ENCODE measurements at places on chromosomes 16 and 17. TPM values are rescaled to one million over a fixed set of nuclear protein-coding genes. Genes with fewer than 3 reads are reported as not detected.

Gene UMOD
- not detected for total RNA-seq

Gene CACNG1
- not detected for total RNA-seq

Gene USP7
- 49.3 TPM for total RNA-seq

Gene MPV17L
- total RNA-seq = 0.66 TPM

Gene TP53TG3F
- total RNA-seq = not detected

Gene WFIKKN2
- total RNA-seq = under 0.01 TPM

Gene TVP23A
- 0.26 TPM for total RNA-seq

Gene USP43
- total RNA-seq = under 0.01 TPM

Gene SERPINF2
- total RNA-seq = under 0.01 TPM

Gene CARD14
- 0.17 TPM for total RNA-seq

Gene SLC12A3
- not detected for total RNA-seq

Gene PSMC3IP
- 2.3 TPM for total RNA-seq

Gene C1QTNF8
- total RNA-seq = not detected

Gene SNX20
- total RNA-seq = not detected

Gene C1QTNF1
- total RNA-seq = 45.2 TPM

Gene ARHGAP23
- 18.2 TPM for total RNA-seq

DNA sequence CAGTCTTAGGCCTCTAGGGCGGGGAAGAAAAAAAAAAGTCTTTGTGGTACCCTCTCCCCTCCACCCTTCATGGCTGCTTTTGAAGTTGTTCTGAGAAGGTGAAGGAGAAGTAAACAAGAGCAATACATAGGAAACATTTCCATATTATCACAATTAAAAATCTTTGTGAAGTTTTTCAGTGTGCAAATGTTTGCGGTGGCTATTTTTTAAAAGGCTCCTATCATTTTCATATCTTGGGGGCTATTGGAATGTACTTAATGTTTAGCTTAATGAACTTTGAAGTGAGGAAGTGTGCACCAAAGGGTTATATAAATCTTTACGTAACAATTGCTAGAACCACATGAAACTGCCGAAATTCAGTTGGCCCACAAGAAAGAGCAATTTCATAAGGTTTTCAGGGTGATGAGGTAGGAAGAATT lies 7.6 kb downstream of the NOL11 start:
- no peak for DNase-seq

- no peak for DNase-seq
These were observed 2.8 kb downstream of the RECQL5 start for GRCh38 chr17:75664099-75664549.

GRCh38 chr16:46894036-46894672 lies 10.0 kb downstream of the GPT2 start:
- DNase-seq = peak; percentile 42

GRCh38 chr17:57945996-57946797 lies 9.0 kb downstream of the CUEDC1 start:
- DNase-seq = peak; percentile 70

- DNase-seq = no peak
These were observed 883 bp upstream of the TAF15 start for GRCh38 chr17:35808240-35808961.

GRCh38 chr16:11583166-11583565 lies 3.6 kb downstream of the LITAF start:
- peak; percentile 95 for DNase-seq

- DNase-seq = no peak
These were observed 22.8 kb downstream of the ZNF423 start for GRCh38 chr16:49833085-49833484.

DNA sequence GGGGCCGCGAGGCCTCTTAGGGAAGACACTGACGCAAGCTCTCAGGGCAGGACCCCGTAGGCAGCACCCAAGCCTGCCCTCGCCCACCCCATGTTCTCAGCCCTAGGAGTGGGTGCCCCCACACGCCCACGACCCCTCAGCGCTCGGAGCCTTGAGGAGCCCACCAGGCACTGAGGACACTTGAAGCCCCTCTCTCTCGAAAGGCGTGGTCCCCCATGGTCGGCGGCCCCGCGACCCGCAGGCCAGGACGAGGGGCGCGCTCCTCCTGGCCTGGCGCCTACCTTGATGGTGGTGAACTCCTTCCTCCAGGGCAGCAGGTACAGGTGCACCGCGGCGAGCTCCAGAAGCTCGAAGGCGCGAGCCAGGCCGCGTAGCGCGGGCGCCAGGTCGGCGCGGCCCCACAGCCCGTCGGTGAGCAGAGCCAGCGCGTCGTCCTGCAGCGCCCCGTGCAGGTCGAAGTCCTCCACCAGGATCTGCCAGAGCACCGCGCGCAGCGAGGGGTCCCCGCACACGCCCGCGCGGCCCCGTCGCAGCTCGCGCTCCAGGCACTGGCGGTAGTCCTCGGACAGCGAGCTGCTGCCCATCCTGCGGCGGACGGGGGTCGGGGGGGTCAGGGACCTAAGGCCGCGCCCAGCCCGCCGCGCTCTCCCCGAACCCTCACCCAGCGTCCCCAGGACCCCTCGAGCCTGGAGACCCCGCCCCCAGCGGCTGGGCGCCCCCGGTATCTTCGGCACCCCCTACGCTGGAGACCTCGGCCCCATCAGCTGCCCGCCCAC lies 668 bp downstream of the SPATA2L start:
- DNase-seq = peak; percentile 41

- peak; percentile 89 for DNase-seq
These were observed 9.9 kb downstream of the TBX2 start for GRCh38 chr17:61409301-61410112.

DNA sequence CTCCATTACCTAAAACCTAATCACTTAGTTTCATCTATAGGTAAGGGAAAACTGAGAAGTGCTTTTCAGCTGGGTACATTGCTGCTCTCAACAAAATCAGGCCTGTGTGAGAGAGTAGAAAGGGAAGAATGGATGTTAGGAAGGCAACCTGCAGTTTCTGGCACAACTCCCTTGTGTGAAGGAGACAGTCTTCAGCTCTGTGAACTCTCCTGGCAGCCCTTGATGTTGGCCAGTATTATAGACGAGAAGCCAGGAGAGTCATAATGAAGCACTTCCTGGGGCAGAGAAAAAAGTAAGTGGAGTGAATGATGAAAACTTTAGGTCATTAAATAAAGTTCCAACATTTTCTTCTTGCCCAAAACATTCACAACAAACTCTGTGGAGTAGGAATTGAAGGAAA lies 260.1 kb downstream of the IRX3 start:
- no peak for DNase-seq

GRCh38 chr17:45973099-45973780 lies 25.8 kb upstream of the STH start:
- no peak for DNase-seq

DNA sequence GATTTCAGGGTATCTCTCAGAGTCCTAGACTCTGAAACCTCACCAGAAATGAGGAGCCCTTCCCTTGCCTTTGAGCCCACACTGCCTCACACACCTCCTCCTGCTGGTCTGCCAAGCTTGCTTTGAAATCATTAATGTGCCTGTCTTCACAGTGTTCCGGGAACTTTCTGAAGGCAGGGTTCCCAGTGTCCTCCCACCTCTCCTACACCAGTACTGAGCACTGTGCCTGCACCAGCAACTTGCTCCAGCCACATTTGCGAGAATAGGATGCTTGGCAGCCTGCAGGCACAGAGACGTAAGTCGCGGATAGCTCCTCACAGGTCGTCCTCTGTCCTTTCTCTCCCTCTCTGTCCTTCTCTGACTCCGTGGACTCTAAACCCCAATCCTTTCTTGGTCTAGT lies 408.4 kb upstream of the EEF2KMT start:
- no peak for DNase-seq

DNA sequence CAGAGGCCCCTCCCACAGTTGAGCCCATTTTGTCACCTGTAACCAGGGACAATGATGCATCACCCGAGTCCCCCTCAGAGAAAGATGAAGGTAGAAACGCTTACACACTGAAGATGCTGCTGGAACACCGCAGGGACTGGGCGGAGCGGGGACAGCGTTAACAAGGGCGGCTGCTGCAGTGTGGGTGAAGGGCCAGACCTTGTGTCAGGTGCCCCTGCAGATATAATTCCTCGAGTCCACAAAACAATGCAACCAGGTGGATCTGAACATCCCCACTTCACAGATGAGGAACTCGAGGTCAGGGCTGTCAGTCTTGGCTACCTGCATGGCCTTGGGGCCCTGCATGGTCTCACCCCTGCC lies 6.3 kb upstream of the MAPK7 start:
- no peak for DNase-seq

DNA sequence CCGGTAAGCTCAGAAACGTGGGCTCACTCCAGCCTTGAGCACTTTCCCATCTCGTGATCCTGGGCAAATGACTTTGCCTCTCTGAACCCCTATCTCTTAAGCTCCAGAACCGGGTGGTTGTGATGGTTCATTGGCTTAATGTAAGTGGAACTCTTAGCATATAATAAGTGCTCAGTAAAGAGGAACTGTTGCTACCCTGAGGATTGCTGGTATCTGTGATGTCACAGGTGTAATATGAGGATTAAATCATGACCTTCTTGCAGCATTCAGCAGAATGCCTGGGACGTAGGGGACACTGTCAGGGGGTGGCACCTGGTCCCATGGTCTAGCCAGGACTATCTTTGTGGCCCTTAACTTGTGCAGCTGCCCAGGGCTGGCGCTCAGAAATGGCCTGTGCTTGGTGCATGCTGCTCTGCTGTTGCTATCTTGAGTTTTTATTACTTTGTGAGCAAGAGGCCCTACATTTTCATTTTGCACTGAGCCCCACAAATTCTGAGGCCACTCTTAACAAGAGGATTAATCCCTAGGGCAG lies 68.8 kb downstream of the SREBF1 start:
- no peak for DNase-seq

GRCh38 chr17:50534222-50534978 lies 1.9 kb downstream of the EPN3 start:
- no peak for DNase-seq

DNA sequence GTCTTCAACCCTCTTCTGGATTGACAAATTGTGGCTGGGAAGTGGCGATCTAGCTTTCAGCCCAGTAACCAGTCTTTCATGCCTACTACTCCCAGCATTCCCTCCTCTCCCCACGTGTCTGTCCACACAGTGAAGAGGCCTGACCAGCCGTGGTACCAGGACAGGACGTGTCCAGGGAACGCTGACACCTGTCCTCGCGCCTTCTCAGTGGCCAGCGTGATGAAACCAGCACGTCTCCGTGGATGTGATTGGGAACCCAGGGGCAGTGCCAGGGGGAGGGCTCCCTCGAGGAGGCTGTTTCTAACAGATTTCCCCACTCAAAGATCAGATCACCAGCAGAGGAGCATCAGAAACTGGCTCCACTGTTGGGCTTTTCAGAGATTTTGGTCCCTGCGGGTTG lies 69.1 kb downstream of the RPA1 start:
- DNase-seq = no peak

- no peak for DNase-seq
These were observed 8.0 kb upstream of the HES7 start for GRCh38 chr17:8131844-8132441.

GRCh38 chr16:19218581-19218980 lies 50.5 kb downstream of the SYT17 start:
- DNase-seq = no peak

DNA sequence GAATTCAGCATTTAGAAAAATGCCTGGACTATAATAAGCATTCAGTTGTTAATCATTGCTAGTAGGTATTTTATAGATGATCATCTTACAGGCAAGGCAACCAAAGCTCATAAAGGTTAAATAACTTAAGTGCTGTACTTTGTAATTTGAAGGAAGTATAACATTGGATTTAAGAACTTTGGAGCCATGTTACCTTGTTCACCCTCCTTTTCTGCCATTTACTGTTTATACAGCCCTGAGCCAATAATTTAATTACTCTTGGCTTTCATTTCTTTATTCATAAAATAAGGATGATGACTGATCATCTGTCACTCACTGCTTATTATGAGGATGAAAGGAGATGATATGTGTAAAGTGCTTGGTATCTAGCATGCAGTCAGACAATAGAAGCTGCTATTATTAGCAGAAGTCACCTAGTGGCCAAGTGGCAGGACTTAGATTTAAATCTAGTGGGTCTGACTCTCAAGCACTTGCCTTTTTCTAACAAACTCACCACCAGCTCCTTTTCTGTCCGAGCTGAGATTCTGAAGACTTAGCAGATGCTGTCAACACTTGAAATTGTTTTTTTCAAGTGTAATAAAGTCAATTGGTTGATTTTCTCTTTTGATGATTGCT lies 18.3 kb upstream of the DDX52 start:
- DNase-seq = no peak

GRCh38 chr16:85078952-85079351 lies 33.3 kb downstream of the CIBAR2 start:
- no peak for DNase-seq

DNA sequence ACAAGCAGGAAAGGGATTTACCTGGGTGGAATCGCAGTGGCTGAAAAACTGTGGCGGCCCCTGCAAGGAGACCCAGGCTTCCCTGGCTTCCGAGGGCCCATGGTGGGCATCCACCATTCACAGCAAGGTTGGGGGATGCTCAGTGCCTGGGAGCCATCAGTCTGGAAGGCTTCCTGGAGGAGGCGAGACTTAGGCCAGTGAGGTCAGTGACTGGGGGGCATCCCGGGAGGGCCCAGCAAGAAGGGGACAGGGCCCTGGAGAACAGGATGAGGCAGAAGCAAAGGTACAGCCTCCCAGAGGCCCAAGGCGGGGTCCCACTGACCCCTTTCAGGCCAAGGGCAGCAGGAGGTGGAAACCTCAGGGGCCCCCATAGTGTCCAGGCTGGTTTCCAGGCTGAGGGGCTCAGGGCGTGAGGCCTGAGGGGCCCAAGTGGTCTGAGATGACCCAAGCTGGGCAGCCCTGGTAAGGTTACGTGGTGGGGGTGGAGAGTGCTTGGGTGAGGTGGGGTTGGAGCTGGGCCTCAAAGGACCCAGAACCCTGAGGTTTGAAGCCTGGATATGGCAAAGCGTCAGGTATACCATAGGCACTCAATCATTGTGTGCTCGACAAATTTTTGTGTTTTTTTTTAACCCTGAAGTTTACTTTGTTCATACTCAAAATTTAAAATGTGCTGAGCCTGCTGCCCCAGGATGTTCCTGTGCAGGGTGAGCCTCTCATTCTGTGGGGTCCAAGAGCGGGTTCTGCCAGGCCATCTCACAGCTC lies 15.8 kb upstream of the SRRM2 start:
- no peak for DNase-seq

GRCh38 chr16:51845586-51846305 lies 694.7 kb upstream of the SALL1 start:
- no peak for DNase-seq

GRCh38 chr17:47866941-47867340 lies 16.0 kb upstream of the SP6 start:
- peak; percentile 18 for DNase-seq

GRCh38 chr16:20303012-20303411 lies 24.3 kb downstream of the GP2 start:
- DNase-seq = no peak

- DNase-seq = no peak
These were observed 25.8 kb downstream of the SMPD3 start for GRCh38 chr16:68422396-68422960.

Data from fibroblast of lung (primary cell).